Memory B cell (primary cell): ENCODE measurements at places on chromosomes 12 and 14.
A peak's percentile ranks its signal among the peaks of the same experiment; 100 is the strongest.

GRCh38 chr14:89268514-89268913, 148.5 kb downstream of the FOXN3 start:
- no peak for DNase-seq

DNA sequence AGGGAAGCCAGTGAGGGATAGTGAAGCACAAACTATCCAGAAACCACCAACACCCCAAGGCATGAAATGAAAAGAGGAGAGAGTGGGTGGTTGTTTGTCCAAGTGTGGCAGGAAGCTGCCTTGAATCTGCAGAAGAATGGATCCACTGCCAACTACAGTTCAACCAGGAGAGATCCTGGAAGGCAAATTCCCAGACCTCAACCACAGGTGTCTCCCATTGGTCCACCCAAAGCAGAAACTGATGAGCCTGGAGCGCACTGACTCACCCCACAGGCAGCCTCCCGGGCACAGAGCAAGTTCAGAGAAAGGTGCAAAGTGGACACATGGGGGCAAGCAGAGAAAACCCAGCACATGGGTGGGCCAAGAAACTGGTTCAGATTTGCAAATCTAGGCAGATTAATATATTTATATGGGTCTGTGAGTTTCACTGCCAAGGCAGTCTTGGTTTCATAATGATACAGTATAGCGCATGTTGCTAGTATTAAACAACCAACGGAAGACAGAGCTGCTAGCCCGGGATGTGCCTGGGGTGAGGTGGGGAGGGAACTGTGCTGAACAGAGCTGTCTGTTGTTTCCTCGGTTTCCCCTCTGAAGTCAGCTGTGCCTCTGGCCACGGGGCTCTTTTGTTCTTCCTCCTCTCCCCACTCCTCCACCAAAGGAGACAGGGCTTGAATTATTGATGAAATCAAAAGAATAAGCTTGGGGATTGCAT, 416.2 kb upstream of the CCDC196 start:
- no peak for DNase-seq

GRCh38 chr14:67943947-67944346, 124.4 kb downstream of the RAD51B start:
- peak; percentile 56 for DNase-seq

- DNase-seq: no peak
Measured at GRCh38 chr12:65634626-65635331, 189.5 kb upstream of the HMGA2 start.

DNA sequence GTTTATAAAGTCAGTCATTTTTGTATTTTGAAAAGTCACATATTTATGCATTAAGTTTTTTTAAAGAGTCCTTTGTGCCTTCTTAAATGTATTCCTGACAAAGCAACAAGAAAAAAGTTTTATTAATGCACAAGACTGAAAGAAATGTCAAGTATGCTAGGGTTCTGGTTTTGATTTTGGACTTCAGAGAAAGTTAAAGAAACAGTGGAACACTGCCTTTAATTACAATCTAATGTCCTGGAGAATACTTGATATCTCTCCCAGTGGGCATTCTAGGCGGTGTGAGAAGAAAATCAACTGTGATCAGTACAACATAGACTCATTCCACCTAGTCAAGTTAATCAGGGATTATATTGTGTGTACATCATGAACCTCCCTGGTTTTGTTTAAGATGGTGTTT, 49.9 kb downstream of the PRICKLE1 start:
- no peak for DNase-seq
